ENCODE measurements at places on chromosomes 3 and 15.

DNA sequence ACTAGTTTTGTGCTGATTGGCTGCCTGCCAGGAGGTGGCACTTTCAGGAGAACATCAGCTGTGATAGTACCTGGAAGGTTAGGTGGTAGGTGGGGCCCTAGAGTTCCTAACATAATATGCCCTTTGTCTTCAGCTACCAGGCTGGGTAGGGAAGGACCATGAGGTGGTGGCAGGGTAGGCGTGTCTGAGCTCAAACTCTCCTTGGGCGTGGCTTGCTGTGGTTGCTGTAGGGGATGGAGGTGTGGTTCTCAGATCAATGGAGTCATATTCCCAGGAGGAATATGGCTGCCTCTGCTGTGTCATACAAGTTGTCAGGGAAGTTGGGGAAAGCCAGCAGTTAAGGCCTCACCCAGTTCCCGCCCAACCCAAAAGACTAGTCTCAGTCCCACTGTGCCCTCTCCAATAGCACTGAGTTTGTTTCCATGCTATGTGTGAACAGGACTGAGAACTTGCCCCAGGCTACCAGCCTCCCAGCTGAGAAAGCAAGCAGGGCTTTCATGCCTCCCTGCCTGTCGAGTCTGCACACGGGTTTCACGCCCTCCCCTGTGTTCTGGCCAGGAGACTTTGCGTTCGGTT lies 107.7 kb downstream of the CHCHD4 start:
- DNase-seq = no peak
- peaks cover 23% of the 10 kb centered on the region for H3K36me3 ChIP-seq
- H3K27me3 ChIP-seq = peaks cover 31% of the 10 kb centered on the region
- no peak overlapping the region for H3K4me3 ChIP-seq
- H3K4me1 ChIP-seq = no peaks in the 10 kb centered on the region

DNA sequence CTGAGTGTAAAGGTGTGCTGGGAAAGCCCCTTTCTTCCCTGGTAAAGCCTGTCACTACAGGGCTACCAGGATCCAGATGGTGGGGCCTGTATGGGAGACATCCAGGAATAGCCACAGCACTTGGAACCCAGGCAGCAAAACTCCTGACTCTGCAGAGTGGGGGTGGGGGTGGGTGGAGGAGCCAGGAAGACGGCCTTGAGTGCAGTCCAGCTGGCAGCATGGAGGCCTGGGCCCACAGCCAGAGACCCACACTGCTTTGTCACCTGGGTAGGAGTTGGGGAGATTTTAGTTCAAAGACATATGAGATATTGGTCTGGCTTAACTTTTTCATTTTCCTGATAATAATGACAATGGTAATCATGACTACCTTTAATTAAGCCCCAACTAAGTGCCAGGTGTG lies 116.7 kb upstream of the MRPS22 start:
- no peak for DNase-seq
- H3K27me3 ChIP-seq = peaks cover 9% of the 10 kb centered on the region
- H3K4me3 ChIP-seq = no peak overlapping the region

- DNase-seq = no peak
- no peak within 1 kb of the TSS for H3K27ac ChIP-seq
- no peaks in the 10 kb centered on the region for H3K4me1 ChIP-seq
- H3K4me3 ChIP-seq = no peak within 1 kb of the TSS
- peaks cover 2% of the 10 kb centered on the region for H3K36me3 ChIP-seq
Observed at GRCh38 chr15:101803209-101803608, at the start of gene OR4F6. Gene OR4F6 (plus strand): TSS chr15:101803509. CDS start chr15:101805720, 2,211 bp downstream.

DNA sequence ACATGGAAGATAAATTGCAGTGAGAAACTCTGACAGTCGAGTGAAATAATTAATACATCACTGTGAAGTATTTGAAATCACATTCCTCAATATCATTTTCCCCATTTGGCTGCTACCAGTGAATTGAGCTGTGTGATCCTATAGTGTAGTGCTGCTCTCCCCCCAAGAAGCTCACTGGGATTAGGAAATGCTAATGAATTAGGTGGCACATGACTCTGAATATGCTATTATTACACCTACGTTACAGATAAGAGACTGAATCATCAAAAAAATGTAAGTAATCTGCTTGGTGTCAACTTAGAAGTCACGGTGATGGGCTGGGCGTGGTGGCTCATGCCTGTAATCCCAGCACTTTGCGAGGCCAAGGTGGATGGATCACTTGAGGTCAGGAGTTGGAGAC lies 34.7 kb upstream of the SYNM start:
- H3K4me3 ChIP-seq = no peak overlapping the region
- H3K4me1 ChIP-seq = no peaks in the 10 kb centered on the region
- DNase-seq = no peak
- no peaks in the 10 kb centered on the region for H3K36me3 ChIP-seq
- H3K27ac ChIP-seq = no peak overlapping the region

- no peak overlapping the region for H3K4me3 ChIP-seq
- H3K27me3 ChIP-seq = no peaks in the 10 kb centered on the region
- no peaks in the 10 kb centered on the region for H3K4me1 ChIP-seq
- no peak overlapping the region for H3K27ac ChIP-seq
Observed at GRCh38 chr3:9078561-9079240, 115.4 kb upstream of the RAD18 start.

- DNase-seq = no peak
- no peak overlapping the region for H3K4me3 ChIP-seq
- H3K27ac ChIP-seq = no peak overlapping the region
- no peaks in the 10 kb centered on the region for H3K27me3 ChIP-seq
- H3K36me3 ChIP-seq = no peaks in the 10 kb centered on the region
Observed at GRCh38 chr15:39269821-39270220, 311.1 kb upstream of the THBS1 start.

DNA sequence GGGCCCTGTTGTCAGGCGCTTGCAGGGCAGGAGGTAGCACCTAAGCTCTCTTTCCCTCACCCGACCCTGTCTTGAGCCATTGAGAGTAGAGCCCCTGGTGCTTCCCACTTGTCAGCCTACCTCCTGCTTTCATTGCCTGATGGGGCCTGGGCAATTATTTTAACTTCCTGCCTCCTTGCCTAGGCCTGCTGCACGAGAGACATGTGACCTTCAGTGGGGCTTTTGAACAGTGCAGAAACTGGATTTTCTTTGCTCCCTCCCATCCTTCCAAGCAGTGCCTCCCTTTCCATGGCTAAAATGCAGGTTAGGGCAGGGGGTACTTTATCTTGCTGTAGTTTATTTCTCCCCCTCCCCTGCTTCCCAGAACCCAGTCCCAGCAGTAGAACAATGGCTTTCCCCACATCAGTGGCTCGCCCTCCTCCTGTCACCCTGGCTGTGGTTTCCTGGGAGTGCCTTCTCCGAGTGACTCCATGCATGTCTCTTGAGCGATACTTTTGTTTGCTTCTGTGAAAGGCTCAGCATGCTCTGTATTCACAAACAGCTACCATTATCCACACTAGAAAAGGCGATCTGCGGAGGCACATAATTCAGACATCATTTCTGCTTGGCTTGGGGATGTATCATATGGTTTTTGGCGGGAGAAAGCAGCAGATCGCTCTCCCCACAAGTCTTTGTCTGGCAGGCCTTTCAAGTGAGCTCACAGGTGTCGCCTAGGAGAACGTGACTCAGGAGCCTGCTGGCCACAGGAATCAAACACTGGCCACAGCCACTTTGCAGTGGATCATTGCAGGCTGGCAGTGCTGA lies 24.1 kb downstream of the PDIA5 start:
- DNase-seq = no peak
- peak overlapping the region; percentile 35 for H3K4me3 ChIP-seq
- peaks cover 17% of the 10 kb centered on the region for H3K4me1 ChIP-seq
- H3K27me3 ChIP-seq = no peaks in the 10 kb centered on the region

DNA sequence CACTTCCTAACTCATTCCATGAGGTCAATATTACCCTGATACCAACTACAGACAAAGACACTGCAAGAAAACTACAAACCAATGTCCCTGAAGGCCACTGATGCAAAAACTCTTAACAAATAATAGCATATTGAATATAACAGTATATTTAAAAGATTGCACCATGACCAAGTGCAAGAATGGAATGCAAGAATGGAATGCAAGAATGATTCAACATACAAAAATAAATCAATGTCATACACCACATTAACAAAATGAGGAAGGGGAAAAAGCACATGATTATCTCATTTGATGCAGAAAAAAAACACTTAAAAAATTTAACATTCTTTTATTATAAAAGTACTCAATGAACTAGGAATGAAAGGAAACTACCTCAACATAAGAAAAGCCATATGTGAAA lies 463.1 kb upstream of the NECTIN3 start:
- H3K27ac ChIP-seq = no peak overlapping the region
- no peaks in the 10 kb centered on the region for H3K4me1 ChIP-seq
- no peak overlapping the region for H3K4me3 ChIP-seq
- peaks cover 18% of the 10 kb centered on the region for H3K27me3 ChIP-seq
- no peaks in the 10 kb centered on the region for H3K36me3 ChIP-seq
- DNase-seq = no peak

DNA sequence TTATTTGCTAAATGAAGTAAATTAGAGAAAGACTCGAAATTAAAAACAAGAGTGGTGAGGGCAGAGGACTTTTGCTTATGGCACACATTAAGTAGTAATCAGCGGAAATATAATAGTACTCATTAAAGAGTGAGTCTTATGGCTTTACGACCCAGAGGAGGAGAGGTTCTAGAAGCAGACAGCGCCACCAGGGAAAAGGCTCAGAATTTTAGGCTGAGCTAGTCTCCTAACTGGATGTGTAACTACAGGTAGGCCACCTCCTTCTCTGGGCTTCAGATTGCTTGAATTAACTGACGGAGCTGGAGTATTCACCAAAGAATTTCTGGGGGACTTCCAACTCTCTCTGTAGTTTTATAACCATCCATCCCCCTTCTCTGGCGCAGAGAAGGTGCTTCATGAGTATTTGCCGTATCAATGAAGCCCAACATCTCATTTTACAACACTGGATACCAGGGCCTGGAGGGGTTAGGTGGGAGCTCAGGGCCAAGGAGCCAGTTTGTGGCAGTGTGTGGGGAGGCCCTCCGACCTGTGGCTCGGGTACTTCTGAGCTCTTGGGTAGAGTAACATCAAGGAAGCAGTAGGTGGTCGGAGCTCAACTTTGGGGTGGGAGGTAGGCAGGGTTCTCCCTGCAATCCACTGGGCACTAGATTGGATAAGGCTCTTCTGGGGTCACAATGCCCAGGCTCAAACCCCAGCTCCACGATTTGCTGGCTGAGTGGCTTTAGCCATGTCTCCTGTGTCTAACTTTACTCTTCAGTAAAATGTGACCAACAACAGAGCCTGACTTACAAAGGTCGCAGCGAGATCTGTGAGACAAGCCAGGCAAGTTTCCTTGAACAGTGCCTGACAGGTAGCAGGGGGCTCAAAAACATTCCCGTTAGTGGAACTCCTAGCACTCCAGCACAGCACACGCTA lies 1.1 kb downstream of the CHCHD4 start:
- peak overlapping the region; percentile 87 for H3K27ac ChIP-seq
- DNase-seq = no peak
- no peaks in the 10 kb centered on the region for H3K27me3 ChIP-seq

DNA sequence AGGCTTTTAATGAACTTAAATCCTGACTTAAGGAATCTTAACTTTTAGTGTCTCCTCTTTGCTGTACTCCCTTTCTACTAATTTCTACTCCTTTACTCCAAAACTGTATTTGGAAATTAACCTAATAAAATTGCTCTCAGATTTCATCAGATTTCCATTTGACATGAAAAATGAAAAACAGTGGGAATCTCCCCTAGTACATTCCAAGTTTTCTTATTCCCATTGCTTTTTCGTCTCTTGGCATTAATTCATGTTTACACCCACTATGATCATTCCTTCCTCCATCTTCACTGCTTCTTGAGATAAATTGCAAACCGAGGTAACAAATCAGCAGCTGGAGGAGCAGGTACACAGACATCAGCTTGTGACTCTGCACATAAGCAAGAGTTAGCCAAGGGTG lies 208.7 kb downstream of the VGLL3 start:
- no peaks in the 10 kb centered on the region for H3K36me3 ChIP-seq
- no peak for DNase-seq
- H3K27me3 ChIP-seq = no peaks in the 10 kb centered on the region
- no peak overlapping the region for H3K4me3 ChIP-seq
- no peaks in the 10 kb centered on the region for H3K4me1 ChIP-seq

- H3K4me1 ChIP-seq = peaks cover 26% of the 10 kb centered on the region
- H3K27ac ChIP-seq = no peak overlapping the region
Observed at GRCh38 chr3:171225165-171225564, 198.6 kb upstream of the SLC2A2 start.

- no peaks in the 10 kb centered on the region for H3K27me3 ChIP-seq
- DNase-seq = no peak
- H3K27ac ChIP-seq = no peak overlapping the region
- peaks cover under 1% of the 10 kb centered on the region for H3K4me1 ChIP-seq
- no peak overlapping the region for H3K4me3 ChIP-seq
Observed at GRCh38 chr3:29275309-29275708, 5.6 kb upstream of the RBMS3 start.

- H3K4me1 ChIP-seq = peaks cover 16% of the 10 kb centered on the region
- peak overlapping the region; percentile 84 for H3K4me3 ChIP-seq
- peak overlapping the region; percentile 94 for H3K27ac ChIP-seq
- DNase-seq = no peak
- H3K27me3 ChIP-seq = no peaks in the 10 kb centered on the region
Observed at GRCh38 chr15:75368689-75369239, 357 bp upstream of the MAN2C1 start.

GRCh38 chr3:157368171-157368570 lies 68.5 kb upstream of the PTX3 start:
- no peak overlapping the region for H3K4me3 ChIP-seq
- no peak overlapping the region for H3K27ac ChIP-seq
- H3K36me3 ChIP-seq = peaks cover 3% of the 10 kb centered on the region

DNA sequence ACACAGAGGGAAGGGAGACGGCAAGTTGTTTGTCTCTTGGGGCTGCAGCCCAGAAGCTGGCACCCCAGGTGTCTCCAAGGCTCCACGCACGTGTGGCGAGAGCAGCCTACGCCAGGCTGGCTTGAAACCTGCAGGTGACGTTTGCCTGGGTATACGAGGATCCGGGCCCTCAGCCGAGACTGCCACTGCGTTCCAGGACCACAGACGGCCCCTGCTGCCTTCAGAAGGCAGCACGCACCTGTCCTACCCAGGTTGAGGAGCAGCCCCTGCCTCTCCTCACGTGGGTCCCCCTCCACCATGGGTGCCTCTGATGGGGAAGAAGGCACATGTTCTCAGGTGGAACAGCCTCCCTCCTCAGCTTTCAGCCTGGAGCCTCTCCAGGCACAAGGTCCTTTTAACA lies 75.3 kb upstream of the PRR20G start:
- H3K4me1 ChIP-seq = no peaks in the 10 kb centered on the region
- H3K36me3 ChIP-seq = no peaks in the 10 kb centered on the region
- H3K27ac ChIP-seq = no peak overlapping the region
- DNase-seq = no peak
- no peak overlapping the region for H3K4me3 ChIP-seq

Data from naive thymus-derived CD8-positive, alpha-beta T cell (primary cell).